Stimulated activated CD4-positive, alpha-beta T cell treated with anti-CD3 and anti-CD28 coated beads, TNF-alpha, amount 100 ng/mL, for 24 hours (primary cell): ENCODE measurements at places on chromosomes 7 and 10.

DNA sequence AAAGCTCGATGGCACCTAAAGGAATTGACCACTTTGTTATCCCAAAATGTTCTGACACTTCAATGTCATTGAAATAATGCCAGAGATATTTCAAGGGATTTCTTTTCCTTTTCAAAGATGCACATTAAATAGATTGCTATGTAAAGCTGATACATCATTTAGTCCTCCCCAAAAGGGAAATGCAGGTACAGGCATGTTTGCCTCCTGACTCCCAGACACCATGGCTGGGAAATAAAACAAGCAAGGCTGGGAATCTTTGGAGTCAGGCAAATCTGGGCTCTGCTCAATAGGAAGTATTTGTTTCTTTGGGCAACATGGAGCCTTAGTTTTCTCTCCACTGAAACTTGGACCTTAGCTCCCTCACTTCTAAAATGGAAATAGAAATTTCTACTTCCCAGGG is 230.8 kb upstream of the LRRTM3 start:
- no peak for DNase-seq

GRCh38 chr10:96860631-96861277 is 28.7 kb downstream of the LCOR start:
- DNase-seq, result no peak

DNA sequence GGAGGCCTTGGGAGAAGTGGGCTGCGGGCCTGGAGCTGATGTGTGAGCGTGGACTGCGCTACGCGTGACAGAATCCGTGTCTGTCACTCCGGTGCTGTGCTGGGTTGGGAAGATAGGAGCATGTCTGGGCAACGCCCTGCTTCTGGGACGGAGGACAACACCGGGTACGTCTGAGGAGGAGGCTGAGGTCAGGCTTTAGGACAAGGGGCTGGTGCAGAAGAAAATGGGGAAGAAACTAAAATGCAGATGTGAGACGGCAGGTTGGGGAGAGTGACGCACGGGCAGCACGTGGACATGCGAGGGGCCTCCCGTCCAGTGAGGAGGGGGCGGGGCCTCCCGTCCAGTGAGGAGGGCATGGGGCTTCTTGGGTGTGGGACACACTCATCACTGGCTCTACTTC is 207.4 kb downstream of the DNAJB6 start:
- no peak for DNase-seq

DNA sequence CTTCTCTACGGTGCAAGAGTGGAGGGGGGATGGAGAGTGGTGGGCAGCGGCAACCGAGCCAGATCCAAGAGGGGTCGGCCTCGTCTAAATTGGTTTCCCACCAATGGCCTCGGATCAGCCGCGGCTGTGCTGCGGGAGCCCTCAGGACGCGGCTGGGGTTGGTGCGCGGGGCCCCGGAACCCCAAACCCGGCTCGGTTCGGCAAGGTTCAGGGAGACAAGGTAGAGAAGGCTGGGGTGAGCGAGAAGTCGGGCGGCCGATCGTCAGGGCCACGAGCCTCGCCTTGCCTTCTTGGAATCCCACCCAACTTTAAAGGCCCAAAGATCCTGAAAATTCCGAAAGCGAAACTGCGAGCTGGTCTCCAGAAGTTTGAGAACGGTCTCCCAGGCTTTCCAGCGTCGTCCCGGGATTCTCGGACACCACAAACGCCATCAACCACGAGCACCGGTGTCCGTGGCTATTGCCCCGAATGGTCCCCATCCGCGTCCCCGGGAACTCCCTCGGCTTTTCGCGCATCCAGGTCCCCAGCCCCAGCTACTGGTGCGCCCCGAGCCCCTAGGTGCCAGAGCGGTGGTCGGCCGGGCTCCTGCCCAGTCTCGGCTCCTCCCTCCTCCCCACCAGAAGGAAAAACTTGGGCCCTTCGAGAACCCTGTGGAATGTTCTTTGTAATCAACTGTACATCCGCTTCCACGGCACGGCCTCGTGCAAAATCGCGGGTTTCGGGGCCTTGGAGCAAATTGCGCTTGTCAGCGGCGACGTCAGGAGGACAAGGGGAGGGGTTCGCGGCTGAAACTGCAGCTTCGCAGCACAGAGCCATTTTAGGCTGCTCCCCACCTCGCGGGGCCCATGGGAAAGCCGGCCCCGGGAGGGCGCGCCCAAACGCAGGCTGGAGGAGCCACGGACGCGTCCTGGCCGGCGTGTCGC is 3.2 kb downstream of the SFMBT2 start:
- no peak for DNase-seq

GRCh38 chr7:78993341-78993740 is 460.1 kb downstream of the MAGI2 start:
- DNase-seq, result no peak

DNA sequence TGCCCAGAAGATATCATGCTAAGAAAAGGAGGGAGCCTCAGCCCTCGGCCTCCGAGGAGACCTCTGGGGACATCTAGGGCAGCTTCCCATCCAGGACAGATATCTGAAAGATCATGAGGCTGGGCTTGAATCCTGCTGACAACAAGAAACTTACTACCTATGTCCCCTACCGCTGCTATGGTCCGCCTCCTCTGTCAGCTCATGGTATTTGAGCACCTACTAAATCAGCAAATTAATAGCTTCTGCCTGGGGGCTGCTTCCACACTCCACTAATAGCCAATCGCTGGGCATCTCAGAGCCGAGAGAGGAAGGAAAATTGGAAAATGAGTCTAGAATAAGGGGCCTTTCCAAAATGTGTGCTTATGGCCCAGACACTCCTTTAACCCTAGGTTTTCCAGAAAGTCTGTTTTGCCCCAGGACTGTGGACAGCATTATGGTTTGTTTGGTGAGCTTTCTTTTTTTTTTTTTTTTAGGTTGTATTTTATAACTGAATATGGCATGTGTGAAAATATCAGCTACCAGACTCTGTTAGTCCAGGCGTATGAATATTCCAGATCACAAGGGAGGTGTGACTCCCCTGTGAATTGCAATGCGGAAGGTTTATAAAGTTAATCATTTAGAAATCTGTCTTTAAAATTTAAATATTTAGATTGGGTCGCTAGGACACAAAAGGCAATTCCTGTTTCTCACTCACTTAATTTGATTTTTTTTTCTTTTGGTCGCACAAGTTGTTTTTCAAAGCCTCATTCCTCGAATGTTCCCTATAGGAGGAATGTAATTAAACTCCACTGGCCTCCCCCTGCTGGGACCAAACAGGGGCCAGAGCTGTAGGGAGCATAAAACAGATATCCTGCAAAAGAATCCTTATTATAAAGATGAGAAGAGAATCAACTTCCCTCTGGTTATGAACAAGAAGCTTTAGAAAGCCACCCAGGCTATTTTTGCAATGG is 89.4 kb downstream of the PARP12 start:
- DNase-seq, result no peak
